ENCODE measurements at places on chromosomes 6 and 20.

DNA sequence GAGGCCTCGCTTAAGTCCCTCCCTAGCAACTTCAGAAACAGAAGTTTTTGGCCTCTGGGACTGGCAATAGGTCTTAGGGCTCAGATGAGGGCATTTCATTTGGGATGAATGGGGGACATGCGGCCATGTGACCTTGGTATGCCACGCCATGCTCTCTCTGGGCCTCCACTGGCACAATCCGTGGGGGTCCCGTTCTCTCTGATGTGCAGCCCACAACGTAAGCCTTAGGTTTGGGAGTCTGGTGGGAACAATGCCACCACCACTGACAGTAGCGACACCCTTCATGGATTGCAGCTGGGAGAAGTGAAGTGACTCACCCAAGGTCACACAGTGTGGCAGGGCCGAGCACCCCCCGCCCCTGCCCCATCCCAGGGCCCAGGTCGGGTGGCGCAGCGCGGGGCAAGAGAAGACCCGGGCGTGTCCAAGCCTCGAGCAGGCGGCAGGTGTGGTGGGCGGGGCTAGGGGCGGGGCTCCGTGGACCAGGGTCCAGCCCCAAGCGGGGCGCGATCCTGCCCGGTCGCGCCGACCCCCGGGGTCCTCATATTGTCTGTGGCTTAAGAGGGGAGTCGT is 864 bp upstream of the CEBPB start:
- no peak for DNase-seq

DNA sequence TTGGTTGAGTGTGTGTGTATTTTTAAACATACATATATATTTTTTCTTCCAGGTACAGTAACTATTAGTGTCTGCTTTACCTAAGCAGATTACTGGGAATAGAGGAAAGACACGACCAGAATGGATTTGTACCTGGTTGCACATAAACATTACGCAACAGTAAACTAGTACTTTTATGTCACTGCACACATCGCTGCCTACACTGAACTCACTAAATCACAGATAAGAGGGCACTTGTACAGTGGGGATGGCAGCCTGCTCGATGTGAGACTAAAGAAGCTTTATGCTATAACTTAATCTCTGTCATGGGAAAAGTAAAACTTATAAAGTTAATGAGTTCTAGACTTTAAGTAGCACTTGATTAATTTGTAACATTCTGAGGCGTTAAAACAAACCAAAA is 89.5 kb upstream of the SIM1 start:
- no peak for DNase-seq

DNA sequence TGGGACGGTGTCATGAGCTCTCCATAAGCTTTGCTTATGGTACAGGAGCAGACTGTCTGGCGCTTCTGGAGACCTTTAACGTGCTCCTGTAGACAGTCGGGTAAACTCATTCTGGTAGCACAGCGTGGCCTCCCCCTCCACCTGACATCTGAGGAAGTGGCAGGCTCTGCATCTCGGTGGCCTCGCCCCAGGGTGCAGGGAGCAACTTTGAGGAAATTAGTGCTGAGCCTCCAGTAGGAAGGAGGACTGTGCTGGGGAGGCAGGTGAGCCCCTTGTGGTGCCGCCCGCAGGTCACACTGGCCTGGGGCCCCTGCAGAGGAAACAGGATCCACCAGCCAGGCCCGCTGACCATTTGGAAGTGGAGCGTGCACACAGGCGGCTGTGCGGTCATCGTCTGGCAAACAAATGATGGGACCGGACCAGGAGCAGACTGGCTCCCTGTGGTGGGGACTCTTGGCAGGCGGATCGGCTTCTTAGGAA is 57.9 kb downstream of the SYNJ2 start:
- DNase-seq, result no peak

DNA sequence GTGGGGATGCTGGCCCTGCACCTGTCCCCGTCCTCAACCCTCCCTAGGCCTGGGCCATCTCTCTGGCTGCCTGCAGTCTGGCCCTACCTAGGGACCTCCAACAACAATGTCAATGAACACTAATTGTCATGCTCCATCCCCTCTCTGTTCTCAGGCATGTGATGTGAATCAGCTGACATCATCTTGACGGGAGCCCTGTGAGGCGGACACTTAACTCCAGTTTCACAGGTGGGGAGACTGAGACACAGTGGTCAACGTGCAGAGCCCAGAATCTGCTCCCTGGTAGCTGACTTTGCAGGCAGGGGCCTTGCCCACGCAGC is 762 bp upstream of the TCEA2 start:
- no peak for DNase-seq

GRCh38 chr20:10076126-10077080 is 41.6 kb downstream of the ANKEF1 start:
- DNase-seq, result no peak

GRCh38 chr6:44918671-44919296 is 409.3 kb upstream of the RUNX2 start:
- DNase-seq, result no peak

DNA sequence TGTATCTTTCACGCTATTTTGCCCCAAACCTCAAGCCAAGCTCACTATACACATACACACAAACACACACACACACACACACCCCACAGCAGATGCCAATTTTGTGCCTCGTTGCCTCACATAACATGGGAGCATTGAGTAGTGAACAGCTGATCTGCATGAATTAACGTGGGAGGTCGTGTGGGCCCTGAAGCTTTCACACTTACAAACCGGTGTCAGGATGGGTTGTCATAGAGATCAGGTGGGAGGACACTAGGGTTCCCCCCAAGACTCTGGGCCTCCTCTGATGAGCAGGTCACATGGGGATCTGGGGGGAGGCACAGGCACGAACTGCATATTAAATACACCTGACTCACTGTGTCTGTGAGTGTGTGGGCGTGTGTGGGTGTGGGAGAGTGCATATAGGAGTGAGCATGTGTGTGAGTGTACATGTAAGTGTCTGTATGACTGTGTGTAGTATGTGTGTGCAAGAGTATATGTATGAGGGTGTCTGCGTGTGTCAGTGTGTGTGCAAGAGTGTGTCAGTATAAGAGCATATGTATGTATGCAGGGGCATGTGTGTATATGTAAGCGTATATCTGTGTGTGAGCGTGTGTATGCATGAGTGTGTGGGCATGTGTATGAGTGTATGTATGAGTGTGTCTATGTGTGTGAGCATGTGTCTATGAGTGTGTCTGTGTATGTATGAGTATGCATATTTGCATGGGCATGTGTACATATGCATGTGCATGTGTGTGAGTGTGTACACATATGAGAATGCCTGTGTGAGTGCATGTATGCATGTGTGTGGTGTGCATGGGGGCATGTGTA is 370.4 kb downstream of the PREX1 start:
- DNase-seq, result no peak

GRCh38 chr20:46388937-46389336 is 17.5 kb downstream of the ELMO2 start:
- DNase-seq, result no peak

DNA sequence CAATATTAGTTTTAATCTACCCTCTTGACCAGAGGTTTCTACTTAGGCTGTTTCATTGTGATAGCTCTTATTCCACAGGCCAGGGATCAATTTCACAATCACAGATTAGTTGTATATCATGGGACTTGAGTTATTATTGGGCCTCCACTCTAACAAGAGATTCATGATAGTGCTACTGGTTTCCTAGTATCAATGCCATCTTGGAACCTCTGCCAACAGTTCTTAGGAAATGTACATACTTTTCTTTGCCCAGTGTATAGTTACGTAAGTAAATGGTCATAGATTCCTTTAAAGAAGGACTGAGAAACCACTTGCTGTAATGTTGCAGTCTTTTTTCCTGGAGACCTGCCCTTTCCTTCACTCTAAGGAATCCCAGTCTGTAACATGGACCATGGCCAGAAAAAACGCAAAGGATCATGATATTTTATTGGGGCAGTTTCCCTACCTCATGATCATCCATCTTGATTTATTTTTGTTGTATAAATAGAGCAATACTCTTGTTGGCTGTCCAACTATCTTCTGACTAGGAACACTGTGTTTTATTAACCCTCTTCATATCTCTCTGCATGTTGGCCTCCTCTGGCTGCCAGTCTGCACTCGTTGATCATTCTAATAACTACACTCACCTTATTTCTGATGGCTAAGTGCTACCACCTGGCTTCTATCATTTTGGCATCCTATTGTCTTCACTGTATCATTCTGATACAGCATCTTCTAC is 38.0 kb upstream of the VGLL2 start:
- no peak for DNase-seq

DNA sequence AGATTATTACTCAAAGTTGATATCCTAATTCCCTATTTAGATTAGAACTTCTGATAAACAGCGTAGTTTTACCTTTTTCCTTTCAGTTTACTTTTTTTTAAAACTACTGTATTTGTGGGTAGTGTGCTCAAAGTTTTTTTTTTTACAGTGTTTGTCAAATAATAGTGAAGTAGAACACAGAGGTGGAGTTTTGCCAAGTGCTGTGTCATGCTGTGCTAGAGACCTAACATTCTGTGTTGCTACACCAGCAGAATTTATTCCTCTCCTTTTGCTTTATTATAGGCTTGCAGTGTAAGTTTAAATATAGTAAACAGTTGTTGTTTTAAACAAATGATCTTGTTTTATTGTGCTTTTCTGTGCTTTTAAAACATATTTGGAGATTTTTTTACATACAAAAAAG is 125.4 kb downstream of the HIVEP1 start:
- no peak for DNase-seq

GRCh38 chr6:130559166-130559565 is 193.3 kb downstream of the TMEM200A start:
- DNase-seq, result no peak
